ENCODE measurements at places on chromosomes 16 and 17.

GRCh38 chr17:43631429-43631828 lies 30.3 kb downstream of the MEOX1 start:
- no peak for DNase-seq

DNA sequence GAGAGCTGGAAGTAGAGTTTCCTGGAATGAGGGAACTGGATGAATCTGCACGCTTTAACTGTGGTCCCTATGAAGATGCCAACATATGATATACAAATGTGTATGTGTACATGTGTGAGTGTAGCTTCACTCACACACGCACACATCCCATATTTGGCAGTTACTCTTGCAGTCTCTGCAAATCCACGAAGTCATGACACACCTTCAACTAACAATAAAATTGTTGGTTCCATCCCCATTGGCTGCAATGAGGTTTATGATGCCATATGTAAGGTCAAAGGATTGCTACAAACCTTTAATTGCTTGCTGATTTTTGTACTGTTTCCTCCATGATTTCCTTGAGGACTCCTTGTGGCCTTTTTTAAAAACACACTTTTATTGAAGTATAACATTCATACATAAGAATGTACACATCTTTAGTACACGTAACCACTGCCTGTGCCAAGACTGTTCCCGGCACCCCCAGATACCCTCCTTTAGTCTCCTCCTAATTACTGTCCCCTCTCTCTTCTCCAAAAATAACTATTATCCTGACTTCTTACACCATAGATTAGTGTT lies 22.0 kb downstream of the MYO1D start:
- DNase-seq: no peak

GRCh38 chr17:77962348-77962747 lies 3.8 kb downstream of the TNRC6C start:
- no peak for DNase-seq

DNA sequence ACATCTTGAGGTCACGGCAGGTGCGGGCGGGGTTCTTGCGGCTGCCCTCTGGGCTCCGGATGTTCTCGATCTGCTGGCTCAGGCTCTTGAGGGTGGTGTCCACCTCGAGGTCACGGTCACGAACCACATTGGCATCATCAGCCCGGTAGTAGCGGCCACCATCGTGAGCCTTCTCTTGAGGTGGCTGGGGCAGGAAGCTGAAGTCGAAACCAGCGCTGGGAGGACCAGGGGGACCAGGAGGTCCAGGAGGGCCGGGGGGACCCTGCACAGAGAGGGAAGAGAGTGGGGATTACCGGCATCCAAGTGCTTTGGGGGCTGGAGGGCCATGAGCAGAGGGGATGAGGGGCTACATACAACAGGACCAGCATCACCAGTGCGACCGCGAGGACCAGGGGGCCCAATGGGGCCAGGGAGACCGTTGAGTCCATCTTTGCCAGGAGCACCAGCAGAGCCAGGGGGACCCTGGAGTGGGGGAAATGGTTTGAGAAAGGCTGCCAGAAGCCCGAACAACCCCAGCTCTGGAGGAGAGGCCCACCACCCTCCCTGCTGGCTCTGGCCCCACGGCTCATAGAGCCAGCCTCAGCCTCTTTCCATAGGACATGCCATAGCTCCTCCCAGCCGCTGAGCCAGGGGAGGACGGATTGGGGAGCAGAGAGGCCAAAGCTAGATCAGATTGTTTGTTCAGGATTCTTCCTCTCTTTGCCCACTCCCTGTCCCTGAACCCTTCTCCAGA lies 14.6 kb downstream of the COL1A1 start:
- DNase-seq: no peak

GRCh38 chr17:49214676-49215360 lies 4.3 kb downstream of the ABI3 start:
- no peak for DNase-seq

GRCh38 chr16:76164970-76165558 lies 112.1 kb upstream of the CNTNAP4 start:
- DNase-seq: no peak

DNA sequence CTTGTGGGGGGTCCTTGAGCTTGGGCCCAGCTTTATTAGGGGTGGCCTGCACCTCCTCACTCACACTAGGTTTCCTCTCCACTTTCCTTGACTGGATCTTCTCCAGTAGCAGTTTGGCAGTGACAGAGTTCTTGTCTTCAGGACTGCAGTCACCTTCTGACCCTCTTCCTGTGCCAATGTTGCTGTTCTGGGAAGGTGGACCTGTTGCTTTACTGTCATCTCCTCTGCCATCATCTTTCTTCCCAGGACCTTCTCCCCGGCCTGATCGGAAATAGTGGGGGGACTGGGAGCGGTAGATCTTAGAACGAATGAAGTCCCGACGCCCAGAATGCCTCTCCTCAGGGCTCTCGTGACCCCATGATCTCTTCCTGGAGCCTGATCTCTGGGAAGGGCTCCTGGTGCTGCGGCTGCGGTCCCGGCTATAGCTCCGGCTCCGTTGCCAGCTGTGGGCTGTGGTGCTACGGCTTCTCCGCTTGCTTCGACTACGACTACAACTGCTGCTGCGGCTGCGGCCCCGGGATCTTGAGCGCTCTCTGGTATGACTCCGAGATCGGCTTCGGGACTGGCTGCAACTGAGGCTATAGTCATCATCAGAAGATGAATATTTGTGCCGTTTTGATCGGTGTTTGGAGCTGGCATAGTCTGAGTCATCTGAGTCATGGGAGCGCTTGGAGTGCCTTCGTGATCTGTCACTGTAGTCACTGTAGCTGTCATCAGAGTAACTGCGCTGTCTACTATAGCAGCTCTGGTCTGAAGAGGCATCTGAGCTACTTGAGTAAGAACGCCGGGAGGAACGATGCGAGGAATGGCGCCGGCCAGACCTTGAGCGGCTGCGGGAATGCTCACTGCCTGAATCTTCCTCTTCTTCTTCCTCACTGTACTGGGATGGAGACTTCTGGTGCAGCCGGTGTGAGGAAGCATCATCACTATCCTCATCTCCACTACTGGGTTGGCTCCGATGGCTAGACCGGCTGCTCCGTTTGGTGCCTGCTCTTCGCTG lies 9.5 kb upstream of the ITGA2B start:
- DNase-seq: no peak
